T-helper 2 cell treated with Interferon-gamma antibody and Interleukin-4, amounts not matched to agents 5 μg/mL and 100 μg/mL, for 36 hours (primary cell): ENCODE measurements at places on chromosomes 5 and 9.

GRCh38 chr5:106262395-106262794, 1408.3 kb downstream of the EFNA5 start:
- H3K4me3 ChIP-seq, result no peak overlapping the region
- H3K27ac ChIP-seq, result no peak overlapping the region
- no peaks in the 10 kb centered on the region for H3K4me1 ChIP-seq

- H3K27me3 ChIP-seq, result peaks cover 30% of the 10 kb centered on the region
- H3K4me3 ChIP-seq, result no peak overlapping the region
- no peak for DNase-seq
- H3K36me3 ChIP-seq, result no peaks in the 10 kb centered on the region
- no peaks in the 10 kb centered on the region for H3K4me1 ChIP-seq
- no peak overlapping the region for H3K27ac ChIP-seq
These were observed 15.7 kb upstream of the BTF3 start for GRCh38 chr5:73482383-73483136.

- no peak overlapping the region for H3K27ac ChIP-seq
- H3K4me3 ChIP-seq, result no peak overlapping the region
- H3K4me1 ChIP-seq, result no peaks in the 10 kb centered on the region
- H3K36me3 ChIP-seq, result no peaks in the 10 kb centered on the region
- no peaks in the 10 kb centered on the region for H3K27me3 ChIP-seq
These were observed 18.4 kb downstream of the RNF130 start for GRCh38 chr5:180053061-180053602.

GRCh38 chr9:91053824-91054223, 252.2 kb downstream of the SYK start:
- peaks cover 27% of the 10 kb centered on the region for H3K4me1 ChIP-seq
- H3K36me3 ChIP-seq, result peaks cover 10% of the 10 kb centered on the region
- H3K4me3 ChIP-seq, result no peak overlapping the region
- H3K27me3 ChIP-seq, result no peaks in the 10 kb centered on the region
- peak; percentile 51 for DNase-seq

DNA sequence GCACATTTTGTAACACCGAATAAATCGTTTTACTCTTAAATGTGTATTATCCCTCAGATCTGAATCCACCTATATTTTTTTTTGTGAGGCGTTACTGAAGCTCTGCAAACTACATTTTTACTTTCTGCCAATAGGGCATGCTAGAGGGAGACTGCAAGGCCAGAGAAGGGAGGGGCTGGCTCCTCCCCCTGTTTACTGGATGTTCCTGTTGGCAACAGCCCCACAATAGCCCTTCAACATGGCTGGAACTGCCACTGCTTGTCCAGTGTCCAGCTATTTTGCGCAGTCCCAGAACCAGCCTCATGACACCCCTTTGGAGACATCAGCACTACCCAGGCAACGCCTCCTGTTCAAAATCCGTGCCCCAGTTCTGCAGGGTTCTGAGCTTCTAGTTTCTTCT, 85.4 kb upstream of the MIER3 start:
- H3K4me1 ChIP-seq, result no peaks in the 10 kb centered on the region
- peaks cover 14% of the 10 kb centered on the region for H3K27me3 ChIP-seq
- H3K36me3 ChIP-seq, result no peaks in the 10 kb centered on the region
- no peak for DNase-seq

- DNase-seq, result no peak
- H3K4me1 ChIP-seq, result no peaks in the 10 kb centered on the region
- H3K27me3 ChIP-seq, result no peaks in the 10 kb centered on the region
- H3K27ac ChIP-seq, result no peak overlapping the region
- no peak overlapping the region for H3K4me3 ChIP-seq
These were observed 219.6 kb downstream of the CTNND2 start for GRCh38 chr5:11684607-11685006.

DNA sequence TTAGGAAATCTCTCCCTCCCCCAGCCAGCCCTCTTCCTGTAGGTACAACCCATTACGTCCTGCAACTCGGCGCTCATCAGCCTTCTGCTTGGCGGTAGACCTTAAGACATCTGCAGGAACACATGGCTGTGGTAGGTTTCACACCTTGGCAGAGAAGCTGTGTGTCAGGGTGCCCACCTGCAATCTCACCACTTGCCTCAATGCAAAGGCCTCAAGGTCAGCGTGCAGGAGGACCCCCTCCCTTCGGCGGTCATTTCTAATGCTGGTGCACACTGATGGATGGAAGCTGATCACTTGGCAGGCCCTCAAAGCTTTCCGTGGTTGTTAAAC, 67.3 kb downstream of the CRB2 start:
- DNase-seq, result no peak
- H3K4me1 ChIP-seq, result no peaks in the 10 kb centered on the region
- H3K27me3 ChIP-seq, result no peaks in the 10 kb centered on the region
- H3K27ac ChIP-seq, result no peak overlapping the region
- no peaks in the 10 kb centered on the region for H3K36me3 ChIP-seq

DNA sequence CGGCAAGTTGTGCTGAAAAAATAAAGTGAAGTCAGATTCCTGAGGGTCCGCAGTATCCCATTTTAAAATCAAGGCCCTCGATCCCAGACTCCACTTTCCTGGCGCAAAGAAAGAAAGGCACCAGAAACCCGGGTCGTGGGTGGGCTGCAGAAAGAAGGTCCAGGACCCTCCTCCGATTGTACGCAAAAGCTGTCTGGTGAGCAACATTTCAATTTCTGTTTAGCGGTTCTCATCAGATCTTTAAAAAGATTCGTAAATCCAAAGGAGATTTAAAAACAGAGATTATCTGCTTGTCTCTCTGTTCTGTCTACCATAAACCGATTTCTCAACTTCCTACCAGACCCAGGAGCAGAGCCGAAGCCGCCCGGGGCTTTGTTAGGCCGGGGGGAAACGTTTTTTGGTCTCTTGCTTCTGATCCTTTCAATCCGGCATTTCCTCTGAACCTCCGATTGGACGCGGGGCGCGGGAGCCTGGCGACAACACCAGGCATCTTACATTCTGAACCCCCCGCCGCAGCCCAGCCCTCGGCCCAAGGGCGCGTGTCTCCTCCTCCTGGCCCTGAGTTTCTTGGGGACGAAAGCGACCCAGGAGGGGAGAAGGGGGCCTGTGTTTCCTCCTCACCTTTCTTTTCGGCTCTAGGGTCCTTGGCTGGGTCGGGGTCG, 746 bp downstream of the NKX2-5 start:
- DNase-seq, result no peak
- H3K4me1 ChIP-seq, result peaks cover 17% of the 10 kb centered on the region
- H3K27ac ChIP-seq, result peak overlapping the region; percentile 7
- H3K4me3 ChIP-seq, result peak overlapping the region; percentile 9
- H3K36me3 ChIP-seq, result peaks cover 3% of the 10 kb centered on the region
